Activated CD4-positive, alpha-beta T cell treated with anti-CD3 and anti-CD28 coated beads, Interleukin-2, amount 10 ng/mL, durations not matched to agents 7 days and 5 days (primary cell): ENCODE measurements at places on chromosomes 16 and 17. TPM values are rescaled to one million over a fixed set of nuclear protein-coding genes. Genes with fewer than 3 reads are reported as not detected.

GRCh38 chr16:8717892-8718415 is 43.5 kb downstream of the ABAT start:
- H3K4me1 ChIP-seq: no peaks in the 10 kb centered on the region
- H3K27ac ChIP-seq: no peak overlapping the region
- H3K4me3 ChIP-seq: no peak overlapping the region
- no peaks in the 10 kb centered on the region for H3K36me3 ChIP-seq

GRCh38 chr17:69590671-69591070 is 176.2 kb downstream of the MAP2K6 start:
- H3K27me3 ChIP-seq: peaks cover 10% of the 10 kb centered on the region
- no peaks in the 10 kb centered on the region for H3K36me3 ChIP-seq
- H3K4me1 ChIP-seq: no peaks in the 10 kb centered on the region
- H3K4me3 ChIP-seq: no peak overlapping the region
- H3K27ac ChIP-seq: no peak overlapping the region
- DNase-seq: no peak

DNA sequence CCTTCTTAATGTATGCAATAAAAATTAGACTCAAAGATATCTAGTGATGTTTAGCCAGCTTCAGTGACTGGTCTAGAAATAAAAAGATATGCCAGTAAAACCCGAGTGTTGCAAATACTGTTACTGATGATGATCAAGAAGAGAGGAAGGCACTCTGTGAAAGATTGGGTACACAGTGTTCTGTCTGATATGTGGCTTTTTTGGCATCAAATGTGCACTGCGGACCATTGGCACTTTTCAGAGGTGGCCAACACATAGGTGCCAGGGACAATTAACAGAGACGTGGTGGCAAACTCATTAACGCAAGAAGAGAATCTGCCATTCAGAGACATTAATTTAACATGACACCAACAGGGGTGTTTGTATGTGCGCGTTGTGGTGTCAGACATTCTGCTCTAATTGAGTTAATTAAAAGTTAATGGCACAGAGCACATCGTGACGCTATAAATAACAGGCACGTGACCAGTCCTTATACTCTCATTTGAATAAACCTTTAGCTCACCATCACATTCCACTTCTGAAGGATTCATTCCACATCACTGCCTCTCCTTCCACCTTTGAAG is 549.3 kb upstream of the HSBP1 start:
- H3K4me1 ChIP-seq: no peaks in the 10 kb centered on the region
- H3K27me3 ChIP-seq: no peaks in the 10 kb centered on the region
- H3K36me3 ChIP-seq: no peaks in the 10 kb centered on the region
- DNase-seq: no peak

DNA sequence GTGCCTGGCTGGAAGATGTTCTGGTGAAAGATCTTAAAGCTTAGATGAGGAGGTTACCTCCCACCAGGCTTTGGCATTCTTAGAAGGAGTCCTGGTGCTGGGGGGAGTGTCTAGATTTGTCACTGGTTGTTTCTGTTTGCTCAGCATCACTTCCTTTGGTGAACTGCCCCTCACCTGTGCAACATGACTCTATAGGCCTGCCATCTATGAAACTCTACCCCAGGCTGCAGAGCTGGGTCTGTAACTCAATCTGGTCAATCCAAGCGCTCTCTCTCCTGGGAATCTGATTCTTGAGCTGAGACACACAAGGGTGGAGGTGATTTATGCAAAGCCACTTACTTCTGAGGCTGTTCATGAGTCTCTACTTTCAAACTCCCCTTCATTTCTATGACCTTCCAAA is 399.4 kb downstream of the NPIPA7 start:
- DNase-seq: no peak
- no peaks in the 10 kb centered on the region for H3K4me1 ChIP-seq
- H3K27ac ChIP-seq: no peak overlapping the region
- no peaks in the 10 kb centered on the region for H3K27me3 ChIP-seq

DNA sequence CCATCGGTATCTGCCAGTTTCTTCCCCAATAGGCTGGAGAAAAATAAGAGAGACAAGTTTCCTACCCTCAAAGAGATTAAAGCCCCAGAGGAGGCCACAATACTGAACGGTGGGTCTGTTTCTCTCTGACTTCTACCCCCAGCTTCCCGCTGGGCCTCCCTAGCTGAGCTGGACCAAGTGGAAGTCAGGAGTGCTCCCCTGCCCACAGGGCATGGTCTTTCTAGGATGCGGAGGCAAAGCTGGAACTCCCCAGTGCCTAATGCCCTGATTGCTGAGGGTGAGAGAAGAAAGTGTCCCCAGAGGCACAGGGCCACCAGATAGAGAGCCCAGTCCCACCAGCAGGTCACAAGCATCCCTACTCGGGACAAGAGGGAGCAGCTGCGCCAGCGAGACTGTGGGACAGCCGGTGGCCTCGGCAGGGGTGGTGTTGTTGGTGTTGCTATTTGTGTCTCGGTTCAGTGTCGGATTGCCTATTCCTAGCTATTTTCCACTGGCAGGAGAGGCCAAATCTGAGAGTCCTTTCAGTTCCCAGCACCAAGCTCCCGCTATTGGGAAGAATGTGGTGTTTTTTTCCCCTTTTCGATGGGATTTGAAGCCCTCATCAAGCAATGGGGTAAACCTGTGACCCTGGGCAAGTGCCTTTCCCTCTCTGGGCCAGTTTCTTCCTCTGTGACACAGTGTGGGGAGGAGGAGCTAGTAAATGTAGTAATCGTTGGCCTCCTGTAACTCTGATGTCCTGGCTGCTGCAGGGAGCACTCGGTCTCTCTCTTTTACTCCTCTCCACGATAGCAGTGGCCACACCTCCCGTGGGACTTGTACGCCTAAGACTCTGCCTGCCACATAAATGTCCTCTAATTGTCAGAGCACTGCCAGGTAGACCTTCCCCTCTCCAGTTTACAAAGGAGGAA is 22.5 kb upstream of the TBX2 start:
- H3K4me1 ChIP-seq: no peaks in the 10 kb centered on the region
- no peaks in the 10 kb centered on the region for H3K27me3 ChIP-seq
- no peak overlapping the region for H3K4me3 ChIP-seq
- no peaks in the 10 kb centered on the region for H3K36me3 ChIP-seq

DNA sequence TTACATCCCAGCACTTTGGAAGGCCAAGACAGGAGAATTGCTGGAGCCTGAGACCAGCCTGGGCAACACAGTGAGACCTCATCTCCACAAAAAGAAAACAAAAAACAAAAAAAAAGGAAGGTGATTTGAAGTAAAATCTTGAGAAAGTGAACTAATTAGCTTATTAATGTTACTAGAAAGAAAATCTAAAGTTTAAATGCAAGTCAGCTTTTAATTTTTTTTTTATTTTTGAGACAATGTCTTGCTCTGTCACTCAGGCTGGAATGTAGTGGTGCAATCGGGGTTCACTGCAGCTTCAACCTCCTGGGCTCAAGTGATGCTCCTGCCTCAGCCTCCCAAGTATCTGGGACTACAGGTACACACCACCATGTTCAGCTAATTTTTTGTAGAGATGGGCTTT is 3.5 kb upstream of the CTCF start:
- no peaks in the 10 kb centered on the region for H3K27me3 ChIP-seq
- DNase-seq: no peak
- H3K36me3 ChIP-seq: peaks cover 26% of the 10 kb centered on the region
- H3K4me3 ChIP-seq: no peak overlapping the region
- H3K27ac ChIP-seq: no peak overlapping the region

DNA sequence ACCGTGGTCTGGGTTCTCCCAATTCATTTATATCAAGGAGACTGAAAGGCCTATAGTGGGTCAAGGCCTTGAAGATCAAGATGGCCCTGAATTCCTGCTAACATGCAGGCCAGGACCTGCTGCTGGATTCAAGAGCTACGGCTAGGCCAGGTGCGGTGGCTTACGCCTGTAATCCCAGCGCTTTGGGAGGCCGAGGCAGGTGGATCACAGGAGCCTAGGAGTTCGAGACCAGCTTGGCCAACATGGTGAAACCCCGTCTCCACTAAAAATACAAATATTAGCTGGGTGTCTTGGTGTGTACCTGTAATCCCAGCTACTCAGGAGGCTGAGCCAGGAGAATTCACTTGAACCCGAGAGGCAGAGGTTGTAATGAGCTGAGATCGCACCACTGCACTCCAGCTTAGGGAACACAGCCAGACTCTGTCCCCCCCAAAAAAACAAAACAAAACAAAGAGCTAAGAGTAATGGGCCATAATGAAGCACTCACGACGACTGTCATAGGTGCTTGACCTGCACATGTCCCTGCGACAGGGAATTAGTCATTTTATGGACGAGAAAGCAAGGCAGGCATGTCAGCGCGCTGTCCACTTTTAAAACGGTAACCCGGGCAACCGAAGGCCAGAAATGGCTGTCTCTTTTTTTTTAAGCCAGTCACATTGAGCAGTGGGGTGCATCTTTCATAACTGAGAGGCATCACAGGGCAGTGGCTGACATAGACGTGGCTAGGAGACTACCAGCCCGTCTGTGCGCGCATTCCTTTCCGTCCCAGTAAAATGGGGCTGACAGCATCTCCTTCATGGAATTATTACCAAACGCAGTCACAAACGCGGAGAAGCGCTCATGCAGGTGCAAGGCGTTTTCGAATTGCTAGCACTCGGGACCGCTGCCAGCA is 1.0 kb upstream of the FBRS start:
- H3K27me3 ChIP-seq: no peaks in the 10 kb centered on the region
- peak overlapping the region; percentile 91 for H3K27ac ChIP-seq
- H3K4me3 ChIP-seq: peak overlapping the region; percentile 93
- DNase-seq: no peak
- peaks cover 50% of the 10 kb centered on the region for H3K36me3 ChIP-seq

DNA sequence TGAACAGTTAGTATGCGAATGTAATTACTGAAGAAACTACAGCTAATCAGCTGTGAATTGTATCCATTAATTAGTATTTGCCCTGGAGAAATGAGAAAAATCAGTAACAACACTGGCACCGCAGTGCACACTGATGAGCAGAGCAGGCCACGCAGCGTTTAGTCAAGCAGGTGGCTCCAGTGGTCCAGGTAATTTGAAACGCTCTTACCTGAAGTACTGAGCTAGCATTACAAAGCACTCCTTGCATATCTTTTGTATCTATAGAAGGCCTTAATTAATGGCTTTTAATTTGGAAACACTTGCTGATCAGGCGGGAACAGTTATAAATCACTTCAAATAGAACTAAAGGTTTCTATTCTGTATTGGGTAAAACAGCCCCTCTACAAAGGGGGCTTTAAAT is 76.4 kb downstream of the TOX3 start:
- H3K27me3 ChIP-seq: no peaks in the 10 kb centered on the region
- no peak overlapping the region for H3K4me3 ChIP-seq

DNA sequence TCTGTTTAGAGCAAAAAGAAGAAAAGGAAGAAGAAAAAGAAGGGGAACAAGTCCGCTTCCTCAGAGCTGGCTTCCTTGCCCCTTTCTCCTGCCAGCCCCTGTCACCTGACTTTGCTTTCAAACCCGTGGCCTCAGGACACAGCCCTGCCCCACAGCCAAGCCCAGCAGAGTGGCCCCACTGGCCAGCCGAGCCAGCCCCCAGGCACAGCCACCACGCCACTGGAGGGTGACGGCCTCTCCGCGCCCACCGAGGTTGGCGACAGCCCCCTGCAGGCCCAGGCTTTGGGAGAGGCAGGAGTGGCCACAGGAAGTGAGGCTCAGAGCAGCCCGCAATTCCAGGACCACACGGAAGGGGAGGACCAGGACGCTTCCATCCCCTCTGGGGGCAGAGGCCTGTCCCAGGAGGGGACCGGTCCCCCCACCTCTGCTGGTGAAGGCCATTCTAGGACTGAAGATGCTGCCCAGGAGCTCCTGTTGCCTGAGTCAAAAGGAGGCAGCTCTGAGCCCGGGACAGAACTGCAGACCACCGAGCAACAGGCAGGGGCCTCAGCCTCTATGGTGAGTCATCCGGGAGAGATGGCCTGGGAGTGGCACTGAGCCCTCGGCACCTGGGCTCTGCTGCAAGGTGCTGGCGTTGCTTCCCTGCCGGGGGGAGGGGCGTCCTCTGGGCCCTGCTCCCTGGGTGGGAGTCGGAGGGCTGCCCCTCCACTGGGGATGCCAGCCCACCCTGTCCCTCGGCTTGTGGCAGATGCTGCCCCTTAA is 27.3 kb downstream of the RNF213 start:
- H3K27ac ChIP-seq: peak overlapping the region; percentile 78
- no peak overlapping the region for H3K4me3 ChIP-seq
- H3K4me1 ChIP-seq: peaks cover 18% of the 10 kb centered on the region
- DNase-seq: no peak
- H3K36me3 ChIP-seq: peaks cover 55% of the 10 kb centered on the region

- no peak for DNase-seq
- no peaks in the 10 kb centered on the region for H3K36me3 ChIP-seq
- H3K27me3 ChIP-seq: no peaks in the 10 kb centered on the region
- no peak overlapping the region for H3K27ac ChIP-seq
- peaks cover 29% of the 10 kb centered on the region for H3K4me1 ChIP-seq
- no peak overlapping the region for H3K4me3 ChIP-seq
Measured at GRCh38 chr17:57532966-57533365, 212.1 kb downstream of the CCDC182 start.

- H3K4me1 ChIP-seq: peaks cover 7% of the 10 kb centered on the region
- H3K27me3 ChIP-seq: peaks cover 29% of the 10 kb centered on the region
- DNase-seq: no peak
- no peak overlapping the region for H3K27ac ChIP-seq
- no peak overlapping the region for H3K4me3 ChIP-seq
- no peaks in the 10 kb centered on the region for H3K36me3 ChIP-seq
Measured at GRCh38 chr17:60155815-60156214, 6.0 kb downstream of the CA4 start.

DNA sequence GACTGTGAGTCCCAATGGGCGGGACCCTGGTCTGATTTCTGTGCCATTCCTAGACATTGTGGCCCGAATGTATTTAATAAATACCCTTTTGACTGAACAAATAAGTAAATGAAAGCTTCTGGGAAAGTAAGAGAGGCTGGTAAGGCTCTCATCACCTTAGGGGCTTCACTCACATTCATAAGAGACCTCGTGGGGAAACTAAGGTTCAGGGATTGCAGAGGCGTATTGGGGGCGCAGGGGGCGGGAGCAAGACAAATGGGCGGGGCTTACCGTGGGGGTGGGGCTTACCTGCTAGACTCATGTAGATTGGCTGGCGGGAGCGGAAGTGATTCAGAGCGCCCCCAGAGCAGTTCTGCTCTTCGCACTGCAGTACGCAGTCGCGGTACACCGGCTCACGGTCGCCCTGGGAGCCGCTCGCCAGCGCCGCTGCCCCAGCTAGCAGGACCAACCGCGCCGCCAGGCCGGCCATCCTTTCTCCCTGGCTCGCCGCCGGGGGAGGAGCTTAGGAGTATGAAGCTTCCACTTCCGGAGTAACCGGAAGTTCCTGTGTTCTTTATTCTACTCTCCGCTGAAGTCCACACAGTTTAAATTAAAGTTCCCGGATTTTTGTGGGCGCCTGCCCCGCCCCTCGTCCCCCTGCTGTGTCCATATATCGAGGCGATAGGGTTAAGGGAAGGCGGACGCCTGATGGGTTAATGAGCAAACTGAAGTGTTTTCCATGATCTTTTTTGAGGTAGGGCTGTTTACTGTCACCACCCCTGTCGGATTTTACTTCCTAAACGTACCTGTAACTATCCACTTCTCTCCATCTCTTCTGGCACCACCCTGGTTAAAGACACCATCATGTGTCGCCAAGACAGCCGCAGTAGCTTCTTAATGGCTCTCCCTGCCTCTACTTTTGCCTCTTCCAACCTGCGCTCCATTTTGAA is at the start of gene PGAP3:
Gene PGAP3, minus strand, starts transcription at position 512 of the 929 bp plus-strand sequence. Its CDS starts 43 bp downstream, at position 469.
- H3K27me3 ChIP-seq: no peaks in the 10 kb centered on the region
- peaks cover 33% of the 10 kb centered on the region for H3K4me1 ChIP-seq
- H3K4me3 ChIP-seq: peak within 1 kb of the TSS; percentile 94
- peaks cover 30% of the 10 kb centered on the region for H3K36me3 ChIP-seq

Gene PIK3R6
- total RNA-seq: 7.1 TPM

Gene IL17C
- not detected for total RNA-seq

Gene ADGRG3
- total RNA-seq: not detected

Gene SEZ6L2
- total RNA-seq: not detected

Gene ANTKMT
- total RNA-seq: 8.7 TPM
